Kidney glomerular epithelial cell (primary cell): ENCODE measurements at places on chromosomes 3 and 15.

DNA sequence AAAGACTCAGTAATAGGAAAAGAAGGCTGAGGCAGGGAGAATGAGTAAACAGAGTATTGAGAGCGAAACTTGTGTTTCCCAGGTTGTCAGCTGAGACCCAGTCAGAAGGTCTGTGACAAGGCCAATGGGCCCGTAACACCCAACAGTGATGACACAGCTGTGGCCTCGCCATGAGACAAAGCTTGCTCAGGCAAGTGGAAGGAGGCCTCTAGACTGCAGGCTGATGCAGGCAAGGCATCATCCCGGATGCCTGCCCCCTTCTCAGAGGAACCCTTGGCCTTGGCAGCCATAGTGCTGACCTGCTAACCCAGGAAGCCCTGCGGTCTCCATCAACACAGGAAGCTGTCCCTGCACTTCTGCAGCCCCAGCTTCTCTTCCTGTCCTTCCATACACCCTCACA, 15.4 kb downstream of the RAB6B start:
- no peak for DNase-seq

- DNase-seq = no peak
Observed at GRCh38 chr3:30847592-30847991, 46.9 kb downstream of the GADL1 start.

- no peak for DNase-seq
Observed at GRCh38 chr3:101850246-101851051, 1.1 kb downstream of the NFKBIZ start.

- DNase-seq = no peak
Observed at GRCh38 chr15:57555270-57555669, 36.4 kb upstream of the MYZAP start.

- no peak for DNase-seq
Observed at GRCh38 chr15:43229977-43230376, 9.2 kb upstream of the EPB42 start.

DNA sequence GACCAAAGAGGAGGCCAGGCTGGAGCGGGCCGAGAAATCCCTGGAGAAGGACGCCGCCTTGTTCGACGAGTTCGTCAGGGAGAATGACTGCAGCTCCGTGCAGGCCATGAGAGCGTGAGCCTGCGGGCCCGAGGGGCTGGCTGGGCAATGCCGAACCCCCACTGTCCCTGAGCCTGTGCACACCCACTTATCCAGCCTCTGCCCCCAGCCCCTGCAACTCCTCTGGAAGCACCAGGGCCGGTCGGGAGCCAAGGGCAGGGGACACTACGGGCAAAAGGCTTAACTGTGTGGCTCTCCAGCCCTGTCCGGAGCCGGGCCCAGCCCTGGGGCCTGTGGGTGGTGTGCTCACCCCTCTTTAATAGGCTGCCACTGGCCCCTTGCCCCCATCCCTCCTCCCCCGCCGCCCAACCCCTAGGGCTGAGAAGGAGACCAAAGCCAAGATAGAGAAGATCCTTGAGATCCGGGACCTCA, 24.0 kb downstream of the CFAP100 start:
- no peak for DNase-seq

- no peak for DNase-seq
Observed at GRCh38 chr3:69718866-69719586, 20.2 kb upstream of the MITF start.

GRCh38 chr3:159765030-159765859, 223.4 kb upstream of the IL12A start:
- peak; percentile 94 for DNase-seq

DNA sequence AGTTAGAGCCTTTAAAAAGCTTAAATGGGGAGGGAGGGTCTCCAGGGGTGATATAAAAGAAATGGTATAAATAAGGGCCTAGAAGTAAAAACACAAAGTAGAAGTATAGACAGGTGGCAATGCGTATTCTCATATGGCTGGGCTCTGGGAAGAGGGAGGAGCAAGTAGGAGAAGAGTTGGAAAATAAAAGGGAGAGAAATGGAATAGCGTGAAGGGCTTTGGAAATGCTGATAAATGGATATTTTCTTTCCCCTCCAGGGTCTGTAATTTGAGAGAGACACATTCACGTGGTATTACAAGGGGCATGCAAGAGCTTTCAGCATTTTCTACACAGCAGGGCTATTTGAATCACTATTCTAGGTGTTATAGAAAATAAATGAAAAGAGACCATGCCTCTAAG, 313.7 kb downstream of the RYR3 start:
- no peak for DNase-seq
